ENCODE measurements at places on chromosomes 7 and 10.

- DNase-seq = no peak
Observed at GRCh38 chr7:25897261-25897782, 254.7 kb upstream of the NFE2L3 start.

DNA sequence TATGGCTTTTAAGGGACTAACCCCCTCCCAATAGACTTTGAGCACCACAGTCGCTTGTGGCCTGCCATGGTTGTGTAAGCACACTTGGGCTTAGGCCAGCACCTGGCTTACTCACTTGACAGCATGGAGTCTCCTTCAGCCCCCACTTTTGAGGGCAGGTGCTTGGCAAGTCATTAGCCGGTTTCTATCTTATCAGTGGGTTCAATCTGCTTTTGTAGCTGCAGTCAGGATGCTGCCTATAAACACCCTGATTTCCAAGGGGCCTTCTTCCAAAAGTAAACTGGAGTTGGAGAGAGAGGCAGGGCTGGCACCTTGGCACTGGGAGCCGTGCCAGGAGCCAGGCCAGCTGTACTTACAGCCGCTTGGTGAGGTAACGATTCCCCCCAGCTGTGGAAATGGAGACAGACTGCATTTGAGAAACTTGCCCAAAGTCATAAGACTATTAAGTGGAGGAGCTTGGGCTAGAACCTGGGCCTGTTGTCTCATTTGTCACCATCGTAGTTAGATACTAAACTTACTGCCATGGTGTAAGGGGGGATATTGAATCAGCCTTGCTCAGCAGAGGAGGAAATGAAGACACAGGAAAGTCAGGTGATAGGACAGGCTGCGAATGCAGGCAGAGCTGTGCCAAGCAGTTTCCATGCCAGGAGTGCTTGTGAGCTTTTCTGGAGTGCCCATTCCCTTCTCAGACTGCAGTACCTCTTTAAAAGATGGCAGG is 92.2 kb upstream of the EFCAB10 start:
- no peak for DNase-seq

DNA sequence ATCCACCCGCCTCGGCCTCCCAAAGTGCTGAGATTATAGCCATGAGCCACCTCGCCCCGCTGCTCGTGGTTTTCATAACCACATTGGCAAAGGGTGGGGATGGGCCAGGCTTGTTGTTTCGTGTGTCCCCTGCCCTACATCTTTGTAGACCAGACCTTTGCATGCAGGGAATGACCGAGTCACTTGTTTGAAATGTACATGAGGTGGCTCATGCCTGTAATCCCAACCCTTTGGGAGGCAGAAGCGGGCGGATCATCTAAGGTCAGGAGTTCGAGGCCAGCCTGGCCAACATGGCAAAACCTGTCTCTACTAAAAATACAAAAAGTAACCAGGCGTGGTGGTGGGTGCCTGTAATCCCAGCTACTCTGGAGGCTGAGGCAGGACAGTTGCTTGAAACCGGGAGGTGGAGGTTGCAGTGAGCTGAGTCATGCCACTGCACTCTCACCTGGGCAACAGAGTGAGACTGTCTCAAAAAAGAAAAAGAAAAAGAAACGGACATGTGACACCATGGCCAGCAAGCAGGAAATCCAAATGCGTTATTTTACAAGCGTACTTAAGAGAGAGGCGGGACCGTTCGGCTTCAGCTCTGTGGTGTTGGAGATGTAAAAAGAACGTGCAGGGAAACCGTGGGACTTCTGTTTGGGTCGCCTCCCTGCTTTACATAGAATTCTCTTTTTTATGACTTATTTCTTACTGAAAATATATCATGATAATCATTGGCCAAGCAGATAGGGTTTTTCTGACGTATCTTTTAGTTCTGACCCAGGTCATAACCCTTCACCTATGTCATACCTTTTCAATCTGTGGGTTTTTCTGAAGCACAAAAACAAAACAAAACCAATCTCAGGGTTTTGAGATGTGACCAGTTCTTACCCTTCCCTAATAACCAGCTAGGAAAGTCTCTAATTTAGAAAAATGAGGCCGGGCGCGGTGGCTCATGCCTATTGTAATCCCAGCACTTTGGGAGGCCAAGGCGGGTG is 45.1 kb downstream of the WIPI2 start:
- DNase-seq = peak; percentile 9

- no peak for DNase-seq
Observed at GRCh38 chr7:132876576-132876975, 205.3 kb downstream of the CHCHD3 start.

- DNase-seq = no peak
Observed at GRCh38 chr7:65397730-65398142, 24.1 kb downstream of the ZNF92 start.

- DNase-seq = peak; percentile 8
Observed at GRCh38 chr7:93160410-93160809, 12.2 kb upstream of the SAMD9L start.

DNA sequence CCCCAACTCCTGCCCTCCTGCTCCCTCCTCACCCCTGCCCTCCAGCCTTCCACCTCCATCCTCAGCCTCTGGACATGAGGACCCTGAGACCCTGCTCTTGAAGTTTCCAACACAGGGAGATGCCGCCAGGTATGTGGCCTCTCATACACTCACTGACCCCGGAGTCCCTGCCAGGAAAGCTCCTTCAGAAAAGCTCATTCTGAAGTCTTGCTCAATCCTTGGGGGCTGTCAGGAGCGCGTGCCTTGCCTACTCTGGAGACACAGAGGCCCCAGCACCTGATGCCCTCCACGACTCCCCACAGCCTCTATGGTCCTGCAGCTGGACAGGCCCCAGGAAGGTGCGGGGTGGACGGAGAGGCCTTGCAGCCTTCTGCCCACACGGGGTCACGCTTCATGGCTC is 11.0 kb downstream of the NUDT1 start:
- DNase-seq = no peak

DNA sequence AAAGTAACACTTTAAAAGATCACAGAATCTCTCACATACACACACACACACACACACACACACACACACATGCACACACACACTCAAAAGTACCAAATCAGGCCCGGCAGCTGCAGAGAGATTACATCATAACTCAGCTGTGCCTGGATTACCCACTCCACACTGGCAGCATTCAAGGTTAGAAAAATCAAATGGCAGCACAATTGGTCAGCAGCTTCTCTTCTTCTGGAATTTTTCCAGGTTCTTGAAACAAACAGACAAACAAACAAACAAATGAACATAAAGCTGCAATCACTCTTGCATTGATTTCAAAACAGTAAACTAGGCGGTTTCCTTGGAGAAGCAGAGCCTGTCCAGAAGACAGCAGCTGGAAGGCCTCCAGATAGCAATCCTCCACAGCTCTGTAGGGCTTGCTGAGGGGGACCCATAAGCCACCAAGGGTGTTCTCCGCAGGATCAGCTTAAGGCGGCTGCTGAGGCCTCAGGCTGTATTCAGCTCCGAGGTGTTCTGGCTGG is 24.5 kb upstream of the FAM133B start:
- no peak for DNase-seq

DNA sequence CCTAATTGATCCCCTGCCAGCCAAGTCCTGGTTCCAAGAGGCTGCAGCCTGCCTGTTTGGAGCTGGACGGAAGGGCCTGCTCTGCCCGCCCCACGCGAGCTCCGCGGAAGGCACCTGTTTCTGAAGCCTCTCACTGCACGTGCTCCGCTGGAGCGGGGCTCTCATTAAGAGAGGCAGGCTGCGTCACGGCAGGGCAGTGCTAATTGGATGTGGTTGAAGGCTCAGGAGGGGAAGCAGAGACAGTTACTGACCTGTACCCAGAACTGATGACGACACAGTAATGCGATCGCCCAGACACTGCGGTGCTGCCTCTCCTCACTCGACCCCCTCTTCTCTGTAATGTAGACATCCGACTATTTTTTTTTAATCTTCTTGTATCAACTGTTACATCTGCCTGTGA is 411.1 kb upstream of the MGMT start:
- no peak for DNase-seq

Data from fibroblast of upper back skin (primary cell).